ENCODE measurements at places on chromosomes 7 and 10.

DNA sequence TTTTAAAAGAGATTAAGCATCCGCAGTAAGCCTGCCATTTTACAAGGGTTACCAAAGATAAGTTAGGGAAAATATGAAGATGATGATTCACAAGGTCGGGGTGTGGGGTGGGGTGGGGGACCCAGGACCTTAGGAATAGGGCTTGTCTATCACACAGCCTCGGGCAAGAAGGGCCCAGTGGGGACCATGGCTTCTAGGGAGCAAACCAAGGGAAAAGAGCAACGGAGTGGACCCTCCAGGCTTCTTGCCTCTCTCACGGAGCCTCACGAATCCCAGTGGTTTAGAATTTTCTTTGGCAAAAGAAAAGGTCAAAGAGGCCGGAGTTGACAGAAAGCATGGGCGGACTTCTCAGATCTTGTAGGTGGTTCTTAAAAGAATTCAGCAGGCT, 1.3 kb downstream of the PRKCQ start:
- no peak for DNase-seq

DNA sequence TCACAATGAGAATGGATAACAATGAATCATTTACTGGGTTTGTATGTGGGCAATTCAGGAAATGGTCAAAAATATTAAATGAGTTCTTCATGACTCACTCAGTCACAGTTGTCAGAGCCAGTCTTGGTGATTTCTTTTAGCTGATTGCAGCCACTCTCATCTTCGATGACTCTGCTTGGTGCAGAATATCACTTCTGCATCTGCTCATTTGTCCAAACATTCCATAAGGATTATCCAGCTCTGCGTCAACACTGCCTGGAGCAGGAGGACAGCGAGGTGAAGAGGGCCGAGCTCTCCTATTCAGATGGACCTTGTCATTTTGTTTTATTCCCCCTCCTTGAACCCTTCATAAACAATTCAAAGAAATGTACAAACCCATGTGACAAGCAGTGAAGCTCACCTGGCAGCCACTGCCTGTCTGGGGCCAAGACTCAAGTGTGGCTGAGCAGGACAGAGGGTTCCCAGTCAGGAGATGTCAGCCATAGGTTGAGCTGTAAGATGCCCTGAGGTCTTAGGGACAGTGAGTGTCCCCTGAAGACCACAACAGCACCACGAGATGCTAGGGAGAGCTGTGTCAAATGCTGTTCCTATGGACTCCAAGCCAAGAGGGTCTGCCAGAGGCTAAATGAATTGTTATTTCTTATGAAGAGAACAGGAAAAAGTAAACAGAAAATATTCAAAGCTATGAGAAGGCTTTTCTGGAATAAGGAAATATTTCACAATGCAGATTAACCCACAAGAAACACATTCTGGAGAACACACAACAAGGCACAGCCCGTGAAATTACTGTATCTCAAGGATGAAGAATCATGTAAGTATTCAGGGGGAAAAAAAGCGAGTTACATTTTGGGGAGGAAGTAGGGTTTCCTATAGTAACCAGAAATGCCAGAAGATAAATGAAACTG, 33.1 kb upstream of the EGFR start:
- DNase-seq: no peak

DNA sequence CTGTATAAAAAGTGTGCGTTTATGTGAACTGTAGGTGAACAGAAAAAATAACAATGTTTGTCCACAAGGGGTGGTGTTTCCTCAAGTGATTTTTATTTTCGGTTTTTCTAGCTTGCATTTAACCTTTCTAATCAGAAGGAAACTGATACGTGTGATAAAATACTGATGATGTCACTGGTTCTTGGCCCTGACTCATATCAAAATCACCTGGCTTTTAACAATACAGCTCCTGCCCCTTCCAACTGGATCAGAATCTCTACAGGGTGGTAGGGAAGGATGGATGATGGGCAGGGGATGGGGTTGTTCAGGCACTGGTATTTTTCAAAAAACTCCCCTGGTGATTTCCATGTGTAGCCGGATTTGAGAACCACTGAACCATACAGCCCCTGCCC, 10.9 kb downstream of the NPFFR1 start:
- DNase-seq: no peak

DNA sequence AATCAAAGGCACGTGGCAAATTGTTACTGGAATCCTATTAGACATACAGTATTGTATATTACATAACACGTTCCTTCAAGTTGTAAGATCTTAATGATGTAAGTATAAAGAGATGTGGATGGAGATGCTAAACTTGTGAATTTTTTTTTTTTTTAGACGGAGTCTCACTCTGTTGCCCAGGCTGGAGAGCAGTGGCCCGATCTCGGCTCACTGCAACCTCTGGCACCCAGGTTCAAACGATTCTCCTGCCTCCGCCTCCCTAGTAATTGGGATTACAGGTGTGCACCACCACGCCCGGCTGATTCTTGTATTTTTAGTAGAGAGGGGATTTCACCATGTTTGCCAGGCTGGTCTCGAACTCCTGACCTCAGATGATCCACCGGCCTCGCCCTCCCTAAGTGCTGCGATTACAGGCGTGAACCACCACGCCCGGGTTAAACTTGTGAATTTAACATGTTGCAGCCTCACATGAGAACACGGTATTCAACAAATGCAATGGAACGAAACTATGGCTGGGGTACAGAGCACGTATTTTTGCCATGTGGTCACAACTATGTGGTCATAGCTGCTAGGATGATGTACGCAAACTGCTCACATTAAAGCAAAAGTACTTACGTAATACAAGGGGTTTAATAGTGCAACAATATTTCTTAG, 818 bp upstream of the SUPV3L1 start:
- DNase-seq: no peak

DNA sequence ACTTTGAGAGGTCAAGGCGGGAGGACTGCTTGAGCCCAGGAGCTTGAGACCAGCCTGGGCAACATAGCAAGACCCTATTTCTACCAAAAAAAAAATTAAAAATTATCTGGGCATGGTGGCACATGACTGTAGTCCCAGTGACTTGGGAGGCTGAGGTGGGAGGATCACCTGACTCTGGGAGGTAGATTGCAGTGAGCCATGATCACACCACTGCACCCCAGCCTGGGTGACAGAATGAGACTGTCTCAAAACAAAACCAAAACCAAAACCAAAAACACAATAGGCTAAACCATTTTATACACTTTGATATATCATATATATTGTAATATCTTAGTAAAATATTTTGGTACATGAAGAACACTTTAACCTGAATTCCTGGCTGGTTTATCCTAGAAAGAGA, 101.6 kb downstream of the RAPGEF5 start:
- DNase-seq: no peak

DNA sequence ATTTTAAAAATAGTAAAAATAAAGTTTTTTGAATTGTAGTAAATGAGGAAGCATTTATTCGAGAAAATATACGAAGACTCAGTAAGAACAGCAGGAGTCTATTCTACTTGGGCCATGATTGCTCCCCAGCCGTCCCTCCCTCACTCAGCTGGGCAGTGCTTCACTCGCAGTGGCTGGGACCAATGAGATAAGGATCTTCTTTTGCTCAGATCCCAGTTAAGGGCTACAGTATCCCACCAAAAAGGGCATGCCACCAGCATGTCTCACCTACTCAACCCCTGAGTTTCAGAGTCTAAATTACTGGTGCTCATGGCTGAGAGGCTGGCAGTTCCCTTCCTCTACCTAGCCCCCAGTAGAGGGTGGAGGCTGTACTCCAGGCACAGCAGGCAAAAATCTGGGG, 455.7 kb upstream of the PFKP start:
- DNase-seq: no peak

All from iPS DF 6.9 (cell line).